NCI-H1417 (cell line): ENCODE measurements at places on chromosomes 13 and 19.

GRCh38 chr19:17522988-17523872 lies 11.8 kb downstream of the PGLS start:
- no peak for DNase-seq

DNA sequence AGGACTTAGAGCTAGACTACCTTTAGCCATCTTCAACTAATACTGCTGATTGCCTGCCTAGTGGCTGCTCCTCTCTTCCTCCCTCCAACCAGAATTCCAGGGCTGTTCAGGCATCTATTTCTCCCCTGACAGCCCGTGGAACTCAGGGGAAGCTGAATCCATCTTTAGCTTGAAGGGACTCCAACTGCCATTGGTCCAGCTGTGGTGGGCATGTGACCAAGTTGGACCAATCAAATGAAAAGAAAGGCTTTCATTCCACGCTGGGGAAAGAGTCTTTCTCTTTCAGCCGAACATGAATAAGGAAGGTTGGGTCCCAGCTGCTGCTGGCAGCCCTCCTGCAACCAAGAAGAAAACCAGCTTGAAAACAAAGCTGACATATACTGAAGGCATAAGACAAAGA lies 168.5 kb upstream of the OBI1 start:
- DNase-seq = no peak

- no peak for DNase-seq
These were observed 120.3 kb downstream of the ZDHHC20 start for GRCh38 chr13:21338639-21339278.

DNA sequence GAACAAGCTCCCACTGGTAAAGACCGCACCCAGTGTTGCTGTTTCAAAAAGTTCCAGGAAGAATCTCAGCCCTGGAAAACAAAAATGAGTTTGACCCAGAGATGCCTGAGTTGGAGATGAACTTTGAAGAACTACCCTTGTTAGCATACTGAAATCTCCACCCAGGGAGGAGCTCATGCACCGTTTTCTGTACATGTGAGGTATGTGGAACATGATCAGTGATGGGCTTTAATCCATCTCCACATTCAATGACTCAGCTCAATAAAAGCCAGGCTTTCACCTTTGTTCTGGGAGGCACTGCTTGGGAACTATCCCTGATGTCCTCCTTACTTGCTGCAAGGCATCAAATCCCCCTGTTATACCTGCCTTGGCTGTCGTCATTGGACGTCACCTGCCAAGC lies 279.9 kb downstream of the UQCRFS1 start:
- DNase-seq = no peak
